ENCODE measurements at places on chromosomes 4 and X. TPM values are rescaled to one million over a fixed set of nuclear protein-coding genes. Genes with fewer than 3 reads are reported as not detected.

Gene DCLK2
- not detected for total RNA-seq

Gene SSX4
- total RNA-seq = not detected

Gene GPM6B
- not detected for total RNA-seq

Gene NOX1
- not detected for total RNA-seq

Gene ETDB
- total RNA-seq = not detected

Gene RADX
- total RNA-seq = 7.4 TPM

Gene RHOXF2
- total RNA-seq = not detected

Gene DSPP
- not detected for total RNA-seq

Gene PRICKLE3
- 25.9 TPM for total RNA-seq

Gene MAGEC2
- total RNA-seq = not detected

Gene SYTL5
- not detected for total RNA-seq

- no peak for DNase-seq
- no peaks in the 10 kb centered on the region for H3K27me3 ChIP-seq
- no peaks in the 10 kb centered on the region for H3K36me3 ChIP-seq
- H3K4me3 ChIP-seq = no peak overlapping the region
These were observed 586.9 kb downstream of the PCDH7 start for GRCh38 chr4:31307029-31307428.

- no peaks in the 10 kb centered on the region for H3K27me3 ChIP-seq
- H3K36me3 ChIP-seq = no peaks in the 10 kb centered on the region
- peaks cover 5% of the 10 kb centered on the region for H3K4me1 ChIP-seq
- no peak overlapping the region for H3K27ac ChIP-seq
- DNase-seq = no peak
These were observed 200.9 kb upstream of the PPP1R2C start for GRCh38 chrX:42978655-42979379.

DNA sequence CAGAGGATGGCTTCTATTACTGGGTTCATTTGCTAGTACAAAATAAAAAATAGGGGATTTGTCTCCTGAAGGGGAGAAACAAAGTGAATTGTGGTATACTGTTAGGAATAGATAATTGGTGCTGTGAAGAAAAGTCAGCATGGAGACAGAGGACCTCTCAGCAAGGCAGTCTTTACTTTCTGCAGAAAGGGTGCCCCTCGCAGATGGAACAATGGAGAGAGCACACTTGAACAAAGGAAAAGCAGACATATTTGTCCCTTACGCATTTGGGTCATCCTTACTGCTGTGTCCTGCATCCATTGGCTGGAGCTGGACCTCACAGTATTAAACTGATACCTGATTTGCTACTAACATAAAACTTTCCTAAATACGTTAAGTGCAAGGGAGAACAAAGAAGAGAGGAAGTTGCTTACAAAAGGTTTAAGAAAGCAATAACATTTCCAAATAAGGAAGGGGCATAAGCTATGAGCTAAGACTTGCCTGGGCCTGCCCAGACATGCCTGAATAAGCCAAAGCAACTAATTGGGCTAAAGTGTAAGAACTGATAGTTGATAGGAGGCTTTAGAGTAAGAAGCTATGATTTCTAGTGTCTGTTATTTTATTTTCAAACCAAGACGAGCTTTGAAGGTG is 83.8 kb downstream of the CCKAR start:
- H3K27ac ChIP-seq = peak overlapping the region; percentile 75
- peaks cover 25% of the 10 kb centered on the region for H3K4me1 ChIP-seq
- DNase-seq = peak; percentile 9
- peaks cover 47% of the 10 kb centered on the region for H3K36me3 ChIP-seq
- no peaks in the 10 kb centered on the region for H3K27me3 ChIP-seq
- no peak overlapping the region for H3K4me3 ChIP-seq

DNA sequence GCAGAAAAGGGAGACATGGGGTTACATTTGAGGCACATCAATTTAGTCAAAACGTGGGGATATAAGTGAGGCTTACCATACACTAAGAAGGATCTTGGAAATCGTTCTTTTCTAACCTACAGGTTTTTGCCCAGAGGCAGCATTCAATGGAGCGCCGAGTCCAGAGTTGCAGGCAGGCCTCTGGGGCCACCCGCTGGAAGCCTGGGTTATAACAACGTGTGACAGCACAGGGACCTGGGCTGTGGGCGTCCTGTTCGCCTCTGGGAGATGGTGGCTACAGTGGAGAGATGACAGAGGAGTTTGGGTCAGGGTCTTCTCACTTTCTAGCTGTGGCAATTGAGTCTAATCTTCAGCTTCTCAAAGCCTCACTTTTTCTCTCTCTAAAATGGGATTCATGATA is 53.9 kb downstream of the ENPP6 start:
- peak; percentile 52 for DNase-seq
- H3K27me3 ChIP-seq = peaks cover 49% of the 10 kb centered on the region
- H3K27ac ChIP-seq = no peak overlapping the region

DNA sequence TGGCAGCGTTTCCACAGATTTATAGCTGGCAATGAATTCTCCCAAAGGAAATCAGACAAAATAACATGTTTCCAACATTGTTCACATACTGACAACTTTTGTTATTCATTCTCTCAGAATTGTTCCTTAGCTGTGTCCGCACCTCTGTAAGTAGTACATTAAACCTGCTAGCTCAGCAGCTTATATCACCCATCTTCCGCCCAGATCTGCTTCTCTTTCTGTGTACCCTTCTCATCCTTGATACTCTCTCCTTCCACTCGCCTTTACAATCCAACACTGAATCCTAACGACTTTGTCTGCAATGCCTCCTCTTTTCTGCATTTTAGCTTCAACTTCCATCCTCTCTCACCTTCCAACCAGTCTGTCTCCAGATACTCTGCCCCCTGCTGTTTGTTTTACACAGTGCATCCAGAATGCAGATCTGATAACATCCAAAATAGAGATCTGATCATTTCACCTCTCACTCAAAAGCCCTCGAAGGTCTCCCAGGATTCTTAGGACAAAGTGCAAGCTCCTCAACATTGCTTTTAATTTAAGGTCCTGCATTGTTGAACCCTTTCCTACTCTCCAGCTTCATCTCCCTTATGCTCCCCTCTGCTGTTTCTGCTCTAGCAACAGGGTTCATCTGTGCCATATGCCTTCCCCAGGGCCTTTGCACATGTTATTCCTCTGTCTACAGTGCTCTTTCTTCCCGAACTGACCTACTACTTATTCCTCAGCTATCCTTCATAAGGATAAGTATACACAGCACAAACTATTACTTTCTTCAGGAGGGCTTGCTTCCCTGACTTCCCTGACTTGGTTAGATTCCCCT is 67.3 kb upstream of the VBP1 start:
- peaks cover 6% of the 10 kb centered on the region for H3K4me1 ChIP-seq
- peak; percentile 50 for DNase-seq
- H3K27me3 ChIP-seq = no peaks in the 10 kb centered on the region
- no peak overlapping the region for H3K27ac ChIP-seq
- H3K36me3 ChIP-seq = no peaks in the 10 kb centered on the region

GRCh38 chrX:45622042-45622423 is 421.4 kb upstream of the DIPK2B start:
- peak overlapping the region; percentile 80 for H3K27ac ChIP-seq
- peaks cover 17% of the 10 kb centered on the region for H3K4me1 ChIP-seq
- no peaks in the 10 kb centered on the region for H3K27me3 ChIP-seq
- H3K4me3 ChIP-seq = no peak overlapping the region
- no peak for DNase-seq

- H3K4me1 ChIP-seq = no peaks in the 10 kb centered on the region
- H3K27ac ChIP-seq = no peak overlapping the region
- H3K36me3 ChIP-seq = no peaks in the 10 kb centered on the region
- H3K4me3 ChIP-seq = no peak overlapping the region
These were observed 185.8 kb upstream of the GPRIN3 start for GRCh38 chr4:89493367-89493766.

GRCh38 chr4:95761426-95761825 is 78.5 kb upstream of the PDHA2 start:
- H3K36me3 ChIP-seq = no peaks in the 10 kb centered on the region
- H3K27me3 ChIP-seq = no peaks in the 10 kb centered on the region
- no peak overlapping the region for H3K4me3 ChIP-seq
- H3K27ac ChIP-seq = no peak overlapping the region
- no peaks in the 10 kb centered on the region for H3K4me1 ChIP-seq
- no peak for DNase-seq

DNA sequence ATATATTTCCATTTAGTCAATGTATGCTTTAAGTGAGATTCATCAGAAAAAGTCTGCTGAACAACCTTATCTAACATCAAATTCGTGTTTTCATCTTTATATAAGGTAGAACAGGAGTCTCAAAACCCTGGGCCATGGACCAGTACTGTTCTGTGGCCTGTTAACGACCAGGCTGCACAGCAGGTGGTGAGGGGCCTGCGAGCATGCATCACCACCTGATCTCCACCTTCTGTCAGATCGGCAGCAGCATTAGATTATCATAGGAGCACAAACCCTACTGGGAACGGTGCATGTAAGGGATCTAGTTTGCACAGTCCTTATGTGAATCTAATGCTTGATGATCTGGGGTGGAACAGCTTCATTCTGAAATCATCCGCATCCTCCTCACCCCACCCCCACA is 3.2 kb downstream of the CTSO start:
- no peak overlapping the region for H3K4me3 ChIP-seq
- no peaks in the 10 kb centered on the region for H3K27me3 ChIP-seq
- peaks cover 15% of the 10 kb centered on the region for H3K4me1 ChIP-seq
- no peaks in the 10 kb centered on the region for H3K36me3 ChIP-seq

- H3K27me3 ChIP-seq = no peaks in the 10 kb centered on the region
- no peaks in the 10 kb centered on the region for H3K36me3 ChIP-seq
- DNase-seq = no peak
These were observed 161.3 kb upstream of the MAGEB18 start for GRCh38 chrX:25976683-25977310.

DNA sequence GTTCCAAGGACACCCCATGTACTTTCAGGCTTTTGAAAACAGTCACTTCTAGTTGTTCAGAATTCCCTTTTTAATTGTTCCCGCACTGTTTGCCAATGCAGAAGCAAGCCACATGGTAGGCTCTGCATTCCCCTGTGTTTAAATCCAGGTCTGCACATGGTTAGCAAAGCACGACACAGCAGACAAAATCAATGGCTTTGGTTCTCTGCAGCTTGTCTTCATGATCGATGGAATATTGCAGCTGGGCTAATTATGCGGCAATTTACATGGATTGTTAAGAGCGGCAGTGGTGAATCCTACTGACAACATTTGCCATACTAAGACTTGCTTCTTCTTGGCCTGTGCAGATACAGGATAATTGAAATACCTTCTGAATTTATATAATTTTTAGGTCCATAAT is 20.6 kb upstream of the INPP4B start:
- no peak overlapping the region for H3K4me3 ChIP-seq
- no peaks in the 10 kb centered on the region for H3K36me3 ChIP-seq
- H3K27ac ChIP-seq = no peak overlapping the region
- no peaks in the 10 kb centered on the region for H3K4me1 ChIP-seq

- no peaks in the 10 kb centered on the region for H3K27me3 ChIP-seq
- H3K36me3 ChIP-seq = no peaks in the 10 kb centered on the region
- H3K4me3 ChIP-seq = no peak overlapping the region
- no peak overlapping the region for H3K27ac ChIP-seq
These were observed 99.2 kb downstream of the SHOX start for GRCh38 chrX:729583-730409.

DNA sequence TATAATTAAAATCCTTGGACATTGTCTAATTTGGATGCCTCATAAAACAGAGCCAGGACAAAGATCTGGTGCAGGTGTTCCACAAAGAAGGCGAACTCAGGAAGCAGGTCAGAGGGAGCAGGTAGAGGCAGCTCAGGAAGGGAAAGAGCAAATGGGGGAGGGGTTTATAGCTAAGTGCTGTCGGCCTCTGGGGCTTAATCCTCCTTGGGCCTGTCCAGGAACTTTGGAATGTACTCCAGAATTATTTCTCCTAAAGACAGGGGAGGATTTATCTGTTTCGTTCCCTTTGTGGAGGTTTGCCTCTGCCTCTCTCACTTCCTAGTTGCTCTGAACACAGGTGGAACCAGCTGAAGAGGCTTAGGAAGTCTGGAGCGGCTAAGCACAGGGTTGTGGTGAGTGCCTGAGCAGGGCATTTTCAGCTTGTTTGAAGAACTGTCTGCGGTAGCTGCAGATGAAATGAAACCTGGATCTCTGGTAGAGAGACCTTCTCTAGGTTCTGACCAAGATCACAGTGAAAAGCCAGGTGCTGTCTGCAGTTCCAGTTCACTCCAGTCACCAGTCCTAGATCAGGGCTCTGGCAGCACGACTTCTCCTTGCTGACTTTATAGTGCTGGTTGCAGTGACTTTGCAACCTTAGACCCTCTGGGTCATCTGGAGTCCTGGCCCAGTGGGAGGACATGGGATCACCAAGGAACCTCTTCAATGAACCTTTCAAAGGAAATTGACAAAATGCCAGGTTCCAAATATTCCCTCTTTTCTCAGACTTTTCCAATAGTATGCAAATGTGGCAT is 519.2 kb downstream of the PCDH10 start:
- H3K27me3 ChIP-seq = no peaks in the 10 kb centered on the region
- H3K36me3 ChIP-seq = no peaks in the 10 kb centered on the region
- no peak overlapping the region for H3K27ac ChIP-seq
- H3K4me1 ChIP-seq = no peaks in the 10 kb centered on the region

GRCh38 chr4:175386776-175387507 is 425.1 kb downstream of the GPM6A start:
- no peaks in the 10 kb centered on the region for H3K36me3 ChIP-seq
- DNase-seq = no peak
- H3K4me1 ChIP-seq = no peaks in the 10 kb centered on the region
- H3K4me3 ChIP-seq = no peak overlapping the region
- H3K27me3 ChIP-seq = no peaks in the 10 kb centered on the region

- peaks cover 26% of the 10 kb centered on the region for H3K27me3 ChIP-seq
- peak; percentile 78 for DNase-seq
- H3K4me1 ChIP-seq = peaks cover 7% of the 10 kb centered on the region
- H3K27ac ChIP-seq = no peak overlapping the region
- H3K36me3 ChIP-seq = no peaks in the 10 kb centered on the region
These were observed 35.7 kb downstream of the HAND2 start for GRCh38 chr4:173494013-173494970.

GRCh38 chr4:174631901-174632758 is 109.8 kb upstream of the HPGD start:
- H3K4me3 ChIP-seq = no peak overlapping the region
- H3K27ac ChIP-seq = no peak overlapping the region
- peaks cover 1% of the 10 kb centered on the region for H3K27me3 ChIP-seq
- no peaks in the 10 kb centered on the region for H3K4me1 ChIP-seq
- DNase-seq = peak; percentile 4

GRCh38 chrX:10240918-10241317 is 84.1 kb downstream of the CLCN4 start:
- H3K4me1 ChIP-seq = no peaks in the 10 kb centered on the region
- H3K4me3 ChIP-seq = no peak overlapping the region
- no peak for DNase-seq
- no peak overlapping the region for H3K27ac ChIP-seq
